ENCODE measurements at places on chromosomes 7 and 10.
A peak's percentile ranks its signal among the peaks of the same experiment; 100 is the strongest.

DNA sequence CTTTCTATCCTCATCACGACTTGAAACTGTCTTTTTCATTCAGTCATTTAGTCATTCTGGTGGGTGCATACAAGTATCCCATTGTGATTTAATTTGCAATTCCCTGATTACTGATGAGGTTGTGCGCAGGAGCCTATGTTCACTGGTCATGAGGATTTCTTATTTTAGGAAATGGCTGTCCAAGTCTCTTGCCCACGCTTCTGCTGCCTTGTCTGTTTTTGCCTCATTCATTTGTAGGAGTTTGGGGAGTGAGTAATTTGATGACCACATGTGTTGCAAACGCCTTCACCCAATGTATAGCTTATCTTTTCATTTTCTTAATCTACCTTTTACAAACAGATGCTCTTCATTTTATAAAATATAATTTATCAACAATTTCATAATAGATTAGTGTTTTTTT, 127.3 kb downstream of the ARHGAP22 start:
- no peak for DNase-seq

GRCh38 chr10:92242910-92243671, 47.8 kb downstream of the CPEB3 start:
- DNase-seq, result peak; percentile 47

DNA sequence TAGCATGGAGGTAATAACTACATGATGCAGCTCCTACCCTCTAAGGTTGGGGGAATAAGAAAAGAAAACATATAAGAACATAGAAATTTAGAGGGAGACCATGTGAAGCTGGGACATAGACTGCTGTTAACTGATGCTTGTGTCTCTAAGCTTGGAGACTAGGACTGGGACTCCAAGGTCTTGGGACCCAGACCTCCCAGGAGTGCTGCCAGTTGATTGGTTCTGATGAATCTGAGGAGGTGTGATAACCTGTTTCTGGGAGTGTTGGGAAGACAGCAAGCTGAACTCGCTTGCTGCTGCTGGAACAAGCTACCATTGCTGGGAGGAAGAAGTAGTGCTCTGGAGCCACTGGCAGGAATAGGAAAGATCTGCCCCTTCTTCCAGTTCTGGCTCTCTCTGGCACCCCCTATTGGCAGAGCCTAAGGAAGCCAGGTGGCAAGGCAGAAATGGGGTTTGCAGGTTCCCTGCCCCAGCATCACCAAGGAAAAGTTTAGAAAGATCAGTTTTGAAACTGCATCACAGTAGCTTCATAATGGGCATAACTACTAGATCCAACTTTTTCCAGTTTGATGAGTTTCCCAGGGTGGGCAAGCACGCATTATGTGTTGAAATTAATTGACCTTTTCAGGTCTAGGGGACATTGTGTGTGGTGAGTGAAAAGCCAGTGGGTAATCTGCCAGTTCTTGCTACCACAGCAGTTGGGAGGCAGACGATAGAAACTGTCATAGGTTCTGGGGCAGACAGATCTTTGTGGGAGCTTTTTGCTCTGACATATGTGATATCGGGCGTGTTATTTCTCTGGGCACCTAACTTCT, 140.7 kb downstream of the SND1 start:
- DNase-seq, result no peak

GRCh38 chr7:128039544-128039953, 8.3 kb upstream of the LRRC4 start:
- DNase-seq, result no peak

DNA sequence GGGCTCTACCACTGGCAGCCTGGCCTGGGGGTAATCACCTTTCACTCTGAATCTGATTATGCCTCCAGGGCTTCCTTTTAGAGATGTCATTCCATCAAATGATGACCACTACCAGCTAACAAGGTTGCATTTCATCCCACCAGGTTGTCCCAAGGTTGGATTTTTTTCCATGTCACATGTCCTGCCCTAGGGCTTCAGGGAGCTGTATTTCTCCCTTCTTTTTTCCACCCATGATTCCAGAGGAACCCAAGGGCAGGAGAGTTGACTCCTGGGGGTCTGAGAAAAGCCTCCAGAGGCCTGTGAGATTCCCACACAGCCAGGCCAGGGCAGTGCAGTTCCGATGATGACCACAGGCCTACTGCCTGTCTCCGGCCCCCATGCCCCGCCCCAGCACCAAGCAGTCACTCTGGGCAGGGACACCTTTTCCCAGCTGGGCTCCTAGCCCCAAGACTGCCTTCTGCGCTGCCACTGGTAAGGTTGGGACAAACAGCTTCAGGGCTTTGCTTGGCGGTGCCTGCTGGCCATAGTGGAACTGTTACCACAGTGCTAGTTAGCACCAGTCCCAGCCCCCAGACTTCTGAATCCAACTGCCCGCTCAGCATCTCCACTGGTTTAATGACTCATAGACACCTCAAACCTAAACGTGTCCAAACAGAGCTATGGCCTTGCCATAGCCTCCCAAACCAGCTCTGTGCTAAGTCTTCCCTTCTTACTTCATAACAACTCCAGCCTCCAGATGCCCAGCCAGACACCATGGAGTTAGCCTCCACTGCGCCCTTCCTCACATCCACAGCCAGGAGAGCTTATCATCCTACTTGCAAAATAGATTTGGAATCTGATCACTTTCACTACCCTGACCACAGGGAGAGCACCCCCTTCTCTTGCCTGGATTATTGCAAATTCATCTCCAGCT, 133.7 kb downstream of the ARHGAP22 start:
- DNase-seq, result no peak

DNA sequence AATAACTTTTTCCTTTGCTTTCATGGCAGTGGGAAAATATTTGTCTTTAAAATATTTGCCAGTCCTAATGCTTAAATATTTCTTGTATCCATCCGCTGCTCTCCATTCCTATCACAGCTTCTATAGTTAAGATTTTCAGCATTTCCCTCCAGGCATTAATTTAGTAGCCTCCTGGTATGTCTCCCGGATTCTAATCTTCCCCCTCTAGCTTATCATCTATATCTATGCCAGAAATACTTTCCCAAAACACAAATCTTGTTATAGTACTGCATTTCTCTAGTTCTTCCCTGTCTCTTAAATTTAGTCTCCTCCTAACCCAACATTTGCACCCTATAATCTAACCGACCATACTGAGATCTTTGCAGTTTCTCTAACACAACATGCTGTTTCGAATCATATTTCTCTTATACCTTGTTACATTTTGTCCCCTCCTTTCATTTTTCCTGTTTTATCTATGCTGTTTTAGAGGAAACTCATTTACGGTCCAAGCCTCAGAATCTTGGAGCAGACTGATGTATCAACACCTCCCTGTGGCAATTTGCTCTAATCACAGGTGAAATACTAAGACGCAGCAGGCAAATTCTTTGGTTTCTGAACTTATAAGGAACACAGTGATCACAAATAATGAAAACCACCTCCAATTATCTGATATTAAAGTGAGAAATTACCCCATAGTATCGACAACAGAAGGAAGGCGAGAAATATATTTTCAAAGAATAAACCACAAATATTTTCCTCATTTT, 10.3 kb downstream of the CNTNAP2 start:
- no peak for DNase-seq

- DNase-seq, result peak; percentile 93
These were observed 52.7 kb downstream of the RBM17 start for GRCh38 chr10:6141296-6142151.

DNA sequence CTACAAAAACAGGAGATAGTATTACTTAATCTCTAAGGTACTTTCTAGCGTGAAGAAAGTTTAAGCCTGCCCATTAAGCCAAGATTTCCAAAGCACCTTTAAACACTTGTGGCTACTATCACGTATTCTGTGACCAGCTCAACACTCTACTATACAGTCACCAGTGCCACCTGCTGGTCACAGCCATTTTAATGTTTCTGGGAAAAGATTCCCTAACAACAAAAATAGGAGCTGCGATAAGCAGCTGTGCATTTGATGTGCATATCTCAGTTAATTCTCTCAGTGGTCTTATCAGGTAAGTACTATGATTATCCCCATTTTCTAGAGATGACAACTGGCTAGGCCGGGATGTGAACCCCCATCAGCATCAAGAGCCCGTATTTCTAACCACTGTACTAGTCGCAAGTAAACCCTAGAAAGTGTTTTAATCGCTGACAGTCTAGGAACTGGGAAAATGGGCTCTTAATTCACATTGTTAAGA, 860 bp downstream of the SEC31B start:
- peak; percentile 56 for DNase-seq

DNA sequence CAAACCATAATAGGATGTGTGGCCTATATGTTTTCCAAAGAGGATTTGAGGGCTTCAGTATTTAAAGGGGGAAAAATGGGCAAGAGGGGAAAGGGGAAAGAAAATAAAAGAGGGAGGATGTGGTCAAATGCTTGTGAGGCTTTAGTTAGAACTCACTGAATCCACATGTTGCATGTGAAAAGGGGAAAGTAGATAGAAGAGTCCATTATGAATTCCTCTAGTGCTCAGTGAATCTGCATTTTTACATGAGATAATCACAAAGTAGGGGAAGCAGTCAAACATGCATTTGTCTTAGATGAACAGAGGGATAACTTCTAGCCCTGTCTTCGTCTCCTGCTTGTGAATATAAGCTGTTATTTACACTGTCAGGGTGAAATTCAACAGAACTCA, 24.6 kb upstream of the AKAP9 start:
- DNase-seq, result no peak

DNA sequence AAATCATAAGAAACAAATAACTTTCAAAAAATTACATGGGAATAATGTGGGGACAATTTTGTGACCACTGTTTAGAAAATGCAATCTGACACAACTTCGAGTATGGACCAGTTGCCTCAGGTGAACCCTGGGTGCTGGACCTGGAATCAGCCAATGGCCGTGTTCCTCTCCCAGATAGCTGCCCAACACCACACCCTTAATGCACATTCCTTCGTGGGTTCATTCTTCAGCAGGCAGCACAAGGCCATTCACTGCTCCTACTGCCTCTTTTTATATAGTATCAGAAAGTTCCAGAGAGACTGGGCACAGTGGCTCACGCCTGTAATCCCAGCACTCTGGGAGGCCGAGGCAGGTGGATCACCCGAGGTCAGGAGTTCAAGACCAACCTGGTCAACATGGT, 89.1 kb upstream of the PARD3 start:
- no peak for DNase-seq

DNA sequence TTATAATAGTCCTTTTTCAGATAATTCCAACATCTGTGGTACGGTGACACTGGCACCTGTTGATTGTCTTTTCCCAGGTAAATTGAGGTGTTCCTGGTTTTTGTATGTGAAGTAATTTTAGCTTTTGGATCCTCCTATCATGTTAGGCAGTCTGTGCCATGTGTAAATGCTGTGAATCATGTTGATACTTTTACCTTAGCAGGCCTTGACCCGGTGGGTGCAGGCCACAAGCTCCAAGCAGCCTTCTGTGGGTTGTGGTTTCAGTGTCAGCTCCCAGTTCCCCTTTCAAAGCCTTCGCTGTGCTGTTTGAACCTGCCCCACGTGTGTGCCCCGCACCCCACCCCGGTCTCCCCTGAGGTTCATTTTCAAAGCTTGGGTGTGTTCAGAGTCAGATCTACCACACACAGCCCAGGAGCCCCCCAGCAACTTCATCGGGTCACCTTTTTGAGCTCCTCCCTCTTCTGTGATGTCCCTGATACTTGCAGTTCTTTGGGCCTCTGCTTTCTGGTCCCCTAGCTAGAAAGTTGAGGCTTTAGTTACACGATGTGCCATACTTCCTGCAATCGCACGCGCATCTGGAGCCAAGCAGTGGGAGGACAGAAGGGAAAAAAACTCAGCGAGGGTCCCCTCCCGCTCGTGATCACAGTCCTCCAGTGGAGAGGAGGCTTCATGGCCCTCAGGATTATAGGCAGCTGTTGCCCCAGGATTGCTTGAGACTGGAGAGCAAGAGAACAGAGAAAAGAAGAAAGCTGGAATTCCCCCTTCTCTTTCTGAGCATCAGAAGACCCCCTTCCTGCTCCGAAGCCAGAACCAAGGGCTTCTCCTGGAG, 8.7 kb upstream of the BHLHA15 start:
- DNase-seq, result no peak

- DNase-seq, result peak; percentile 21
These were observed 77.9 kb downstream of the CCNY start for GRCh38 chr10:35413985-35414861.

DNA sequence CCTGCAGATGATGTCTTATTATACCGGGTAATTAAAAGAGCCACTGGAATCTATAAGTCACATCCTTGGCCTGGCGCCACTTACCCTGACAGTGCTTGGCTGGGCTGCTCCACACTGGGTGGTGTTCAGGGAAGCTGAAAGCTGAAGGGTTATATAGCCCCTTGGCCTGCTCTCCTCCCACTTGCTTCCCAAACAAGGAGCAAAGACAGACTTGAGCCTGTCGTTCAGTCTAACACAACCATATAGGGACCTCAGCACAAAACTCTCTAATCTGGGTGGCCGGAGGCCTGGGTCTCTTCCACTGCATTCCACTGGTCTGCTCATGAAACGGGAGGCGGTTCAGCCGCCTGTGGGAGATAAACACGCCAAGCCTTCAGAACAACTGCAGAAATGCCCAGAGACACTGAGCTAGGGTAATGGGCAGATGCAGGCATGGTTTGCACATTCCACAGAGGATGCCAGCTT, at the start of gene ACTA2:
Gene ACTA2 (minus strand): TSS at position 127 of the 465 bp plus-strand sequence. CDS start 3,843 bp downstream, outside the sequence.
- DNase-seq, result peak; percentile 95

- DNase-seq, result no peak
These were observed 76.0 kb downstream of the USP6NL start for GRCh38 chr10:11535346-11535959.

- DNase-seq, result no peak
These were observed 131.3 kb downstream of the LHPP start for GRCh38 chr10:124592736-124593430.

DNA sequence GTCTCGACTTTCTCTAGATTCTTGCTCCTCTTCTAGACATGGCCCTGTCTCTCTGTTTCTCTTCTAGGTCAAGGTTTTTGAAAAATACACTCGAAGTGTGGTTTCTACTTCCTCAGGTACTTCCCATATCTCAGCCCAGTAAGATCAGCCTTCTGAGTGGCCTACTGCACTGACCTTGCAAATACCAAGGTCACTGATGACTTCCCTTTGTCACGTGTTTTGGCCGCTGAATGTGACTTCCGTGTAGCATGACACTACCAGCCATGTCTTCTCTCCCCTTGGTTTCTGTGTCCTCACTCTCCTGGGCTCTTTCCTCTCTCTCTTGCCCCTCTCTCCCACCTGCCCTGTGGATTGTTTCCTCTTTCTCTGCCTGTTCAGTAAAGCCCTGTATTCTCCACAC, 7.9 kb upstream of the WIPF3 start:
- no peak for DNase-seq

- DNase-seq, result no peak
These were observed 743.4 kb downstream of the TNS3 start for GRCh38 chr7:46838463-46838862.

GRCh38 chr7:117412946-117413559, 14.2 kb downstream of the ASZ1 start:
- DNase-seq, result no peak

DNA sequence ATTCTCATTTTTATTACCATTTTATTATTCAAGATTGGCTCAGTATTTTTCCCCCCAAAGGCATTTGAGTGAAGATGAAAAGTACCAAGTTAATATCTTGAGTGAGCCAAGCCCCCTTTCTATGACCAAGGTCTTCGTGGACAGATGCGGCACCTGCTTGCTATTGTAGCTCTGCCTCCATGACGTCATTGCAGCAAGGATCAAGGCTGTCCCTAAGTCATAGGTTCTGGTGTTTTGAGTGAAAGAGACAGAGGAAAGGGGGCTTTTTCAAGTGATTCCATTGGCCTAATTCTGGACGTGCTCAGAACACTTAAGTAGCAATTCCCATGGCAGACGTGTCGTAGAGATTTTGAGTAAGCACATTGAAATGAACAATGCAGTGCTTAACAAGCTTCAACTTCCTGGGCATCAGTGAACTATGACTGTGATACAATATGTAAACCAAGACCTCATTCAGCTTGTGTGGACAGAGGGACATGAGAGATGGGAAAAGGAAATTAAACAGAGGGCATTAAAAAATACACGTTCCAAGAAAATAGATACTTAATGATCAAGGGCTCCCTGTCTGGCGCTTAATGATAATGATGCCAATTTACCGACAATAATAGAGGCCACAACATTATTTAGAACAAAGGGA, 248.7 kb upstream of the NPVF start:
- DNase-seq, result no peak
